Activated CD4-positive, alpha-beta T cell treated with anti-CD3 and anti-CD28 coated beads, Interleukin-2, amount 50 U/mL, for 4 hours (primary cell): ENCODE measurements at places on chromosomes 6 and 20.
A peak's percentile ranks its signal among the peaks of the same experiment; 100 is the strongest.

GRCh38 chr6:33695451-33695887 lies 16.0 kb downstream of the UQCC2 start:
- no peak for DNase-seq

GRCh38 chr6:71047417-71047816 lies 90.6 kb upstream of the B3GAT2 start:
- DNase-seq: no peak

DNA sequence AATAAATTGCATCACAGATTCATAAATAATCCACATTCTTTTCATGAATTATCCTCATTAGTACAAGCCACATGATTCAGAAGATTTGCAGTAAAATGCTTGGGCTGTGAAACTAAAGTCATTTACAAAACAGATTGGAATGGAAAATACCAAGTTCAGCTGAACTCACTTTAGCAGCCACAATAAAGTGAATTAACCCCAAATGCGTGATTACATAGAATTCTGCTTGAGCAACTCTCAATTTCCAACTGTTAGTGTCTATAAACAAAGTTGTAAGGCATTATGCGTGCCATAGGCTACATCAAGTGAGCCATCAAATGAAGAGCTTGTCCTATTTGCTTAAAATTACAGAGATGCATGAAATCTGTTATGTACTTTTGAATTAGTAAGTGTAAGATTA lies 60.4 kb upstream of the GFRAL start:
- no peak for DNase-seq

GRCh38 chr6:2826131-2826530 lies 15.5 kb downstream of the SERPINB1 start:
- DNase-seq: no peak

- DNase-seq: no peak
Measured at GRCh38 chr20:33868042-33868441, 56.9 kb downstream of the CHMP4B start.

GRCh38 chr20:4280731-4281130 lies 265.4 kb upstream of the RNF24 start:
- no peak for DNase-seq

- DNase-seq: no peak
Measured at GRCh38 chr20:22569353-22569752, 15.0 kb downstream of the FOXA2 start.

DNA sequence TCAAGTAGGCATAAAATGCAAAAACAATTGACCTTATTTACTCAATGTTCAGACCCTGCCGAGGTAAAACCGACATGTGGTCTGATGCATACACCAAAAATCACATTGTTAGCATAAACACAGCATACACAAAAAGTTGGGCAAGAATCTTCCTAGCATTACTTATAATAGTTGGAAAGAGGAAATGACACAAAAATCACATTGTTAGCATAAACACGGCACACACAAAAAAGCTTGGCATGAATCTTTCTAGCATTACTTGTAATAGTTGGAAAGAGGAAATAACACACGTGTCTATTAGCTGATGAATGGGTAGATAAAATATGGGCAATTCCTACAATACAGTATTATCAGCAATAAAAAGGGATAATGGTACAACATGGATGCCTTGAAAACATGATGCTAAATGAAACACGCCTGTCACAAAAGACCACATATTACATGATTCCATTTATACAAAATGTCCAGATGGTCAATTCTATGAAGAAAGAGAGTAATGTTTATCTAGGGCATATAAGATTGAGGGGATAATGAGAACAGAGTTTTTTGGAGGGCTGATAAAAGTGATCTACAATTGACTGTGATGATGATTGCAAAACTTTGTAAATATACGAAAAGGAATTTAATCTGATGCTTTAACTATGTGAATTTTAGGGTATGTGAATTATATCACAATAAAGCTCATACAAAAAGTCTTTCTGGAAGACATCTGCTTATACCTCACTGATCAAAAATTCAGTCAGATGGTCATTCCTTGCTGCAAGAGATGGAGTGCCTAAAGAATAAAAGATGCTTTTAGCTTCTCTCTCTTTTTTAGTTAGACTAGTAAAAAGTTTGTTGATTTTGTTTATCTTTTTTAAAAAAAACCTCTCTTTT lies 1019.5 kb upstream of the CITED2 start:
- DNase-seq: no peak

DNA sequence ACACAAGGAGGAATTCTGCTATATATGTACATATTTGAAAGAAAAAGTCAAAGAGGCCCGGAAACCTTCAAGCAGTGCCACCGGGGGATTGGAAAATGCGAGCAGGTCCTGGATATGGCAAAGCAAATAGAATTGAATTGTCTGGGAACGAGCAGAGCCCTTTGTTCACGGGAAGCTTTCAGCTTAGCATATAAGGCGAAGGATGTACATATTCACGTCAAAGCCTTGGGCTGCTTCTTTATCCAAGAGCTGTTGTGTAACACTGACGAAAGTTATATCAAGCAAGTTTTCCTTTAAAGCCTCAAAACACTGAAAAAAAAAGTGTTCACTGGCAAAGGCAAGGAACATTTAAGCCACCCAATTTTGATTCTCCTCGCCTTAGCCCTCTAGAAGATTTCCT lies 171.0 kb downstream of the GPX5 start:
- no peak for DNase-seq

- DNase-seq: no peak
Measured at GRCh38 chr6:8000188-8000596, 64.0 kb downstream of the BLOC1S5 start.

DNA sequence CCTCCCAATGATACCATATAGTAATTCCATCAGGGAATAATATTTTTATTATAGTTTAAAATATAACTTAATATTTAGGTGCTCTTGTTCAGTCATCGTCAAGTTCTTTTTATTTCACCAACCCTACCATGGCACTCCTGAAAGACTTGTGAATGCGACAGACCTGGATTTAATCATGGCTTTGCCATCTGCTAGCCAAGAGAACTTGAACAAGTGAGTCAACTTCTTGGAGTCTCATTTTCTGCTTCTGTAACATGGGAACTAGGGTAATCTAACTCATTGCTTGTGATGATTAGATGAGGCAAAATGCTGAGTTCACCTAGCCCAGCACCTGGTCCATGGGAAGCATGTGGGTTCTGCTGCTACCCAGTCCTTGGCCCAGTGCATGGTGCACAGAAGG lies 62.9 kb downstream of the ESR1 start:
- DNase-seq: no peak

GRCh38 chr6:108565091-108565766 lies 4.5 kb downstream of the FOXO3 start:
- DNase-seq: no peak

GRCh38 chr20:60095456-60095855 lies 137.2 kb downstream of the CDH26 start:
- DNase-seq: no peak

- DNase-seq: no peak
Measured at GRCh38 chr6:11525468-11526155, 11.9 kb upstream of the TMEM170B start.

GRCh38 chr6:27138837-27139755 lies 108.4 kb upstream of the PRSS16 start:
- peak; percentile 33 for DNase-seq

- DNase-seq: no peak
Measured at GRCh38 chr6:43758617-43759050, 11.4 kb upstream of the VEGFA start.

DNA sequence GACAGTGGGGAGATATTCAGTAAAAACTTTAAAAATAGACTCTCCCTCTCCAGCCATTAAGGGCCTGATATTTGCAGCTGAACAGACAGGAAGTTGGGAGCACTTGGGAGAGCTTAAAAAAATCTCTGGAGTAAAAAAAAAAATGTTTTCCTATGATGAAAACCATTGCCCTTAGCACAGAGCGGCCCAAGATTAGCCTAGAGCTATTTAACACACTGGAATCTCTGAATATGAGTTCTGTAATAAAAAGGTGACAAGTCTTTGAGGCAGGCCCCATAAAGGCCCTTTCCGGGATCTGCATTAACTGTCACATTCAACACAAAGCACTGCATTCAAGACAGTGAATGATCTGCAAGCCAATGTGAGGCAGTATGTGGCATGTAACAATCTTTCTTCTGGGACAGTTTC lies 393.7 kb downstream of the ZFAND3 start:
- no peak for DNase-seq

- peak; percentile 29 for DNase-seq
Measured at GRCh38 chr20:46757754-46758678, 48.6 kb downstream of the SLC2A10 start.

- DNase-seq: peak; percentile 18
Measured at GRCh38 chr6:119350202-119350951, 816 bp upstream of the MAN1A1 start.

- no peak for DNase-seq
Measured at GRCh38 chr20:24423390-24424313, 45.8 kb upstream of the SYNDIG1 start.

DNA sequence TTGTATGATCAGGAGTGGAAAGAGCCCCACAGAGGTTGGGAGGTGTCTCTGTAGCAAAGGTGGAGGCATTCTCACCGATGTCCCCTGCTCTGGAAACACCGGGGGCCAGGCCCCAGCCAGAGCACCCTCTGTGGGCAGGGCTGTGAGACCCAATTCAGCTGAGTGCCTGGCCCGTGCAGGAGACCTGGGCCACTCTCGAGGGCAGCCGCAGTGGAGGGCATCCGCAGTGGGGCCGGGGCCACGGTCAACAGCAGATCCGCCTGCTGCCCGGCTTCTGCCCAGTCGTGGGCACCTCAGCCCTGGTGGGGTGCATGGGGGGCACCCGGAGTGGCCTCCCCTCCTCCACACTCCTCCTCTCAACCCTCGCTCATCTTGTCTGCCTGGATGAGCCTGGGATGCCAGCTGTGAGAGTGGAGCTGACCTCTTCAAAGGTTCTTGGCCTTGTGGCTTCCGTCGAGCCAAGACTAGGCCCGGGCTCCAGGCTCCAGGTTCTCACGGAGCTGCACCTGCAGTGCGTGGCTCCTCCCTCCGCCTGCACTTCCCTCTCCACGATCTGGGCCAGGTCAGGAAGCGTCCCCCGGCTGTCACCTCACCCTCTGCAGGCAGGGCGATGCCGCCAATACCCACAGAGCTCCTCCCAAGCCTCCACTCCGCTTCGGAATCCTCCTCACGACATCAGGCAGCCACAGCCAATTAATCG lies 134.8 kb downstream of the TAF4 start:
- no peak for DNase-seq

DNA sequence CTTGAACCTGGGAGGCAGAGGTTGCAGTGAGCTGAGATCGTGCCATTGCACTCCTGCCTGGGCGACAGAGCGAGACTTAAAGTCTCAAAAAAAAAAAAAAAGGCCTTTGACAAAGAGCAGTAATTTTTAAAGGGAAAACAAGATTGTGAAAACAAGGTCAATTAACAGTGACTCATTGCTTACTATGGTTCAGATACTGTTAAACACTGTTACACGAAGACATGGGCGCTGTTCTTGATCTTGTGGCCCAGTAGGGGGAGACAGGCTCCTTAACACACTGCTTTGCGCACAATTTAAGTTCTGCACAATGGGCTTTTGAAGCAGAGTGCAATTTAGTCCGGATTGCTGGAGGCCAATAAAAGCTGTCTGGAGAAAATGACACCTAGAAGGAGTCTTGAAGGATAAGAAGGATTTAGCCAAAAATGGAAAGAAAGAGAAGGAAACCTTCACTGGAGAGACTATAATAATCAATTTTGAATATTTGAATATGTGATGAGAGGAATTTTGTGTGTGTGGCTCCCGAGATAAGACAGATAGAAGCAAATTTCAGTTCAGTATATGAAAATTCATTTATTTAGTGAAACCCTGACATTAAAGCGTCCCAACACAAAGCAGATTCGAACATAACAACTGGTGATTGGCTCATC lies 6.0 kb upstream of the LATS1 start:
- DNase-seq: peak; percentile 28

DNA sequence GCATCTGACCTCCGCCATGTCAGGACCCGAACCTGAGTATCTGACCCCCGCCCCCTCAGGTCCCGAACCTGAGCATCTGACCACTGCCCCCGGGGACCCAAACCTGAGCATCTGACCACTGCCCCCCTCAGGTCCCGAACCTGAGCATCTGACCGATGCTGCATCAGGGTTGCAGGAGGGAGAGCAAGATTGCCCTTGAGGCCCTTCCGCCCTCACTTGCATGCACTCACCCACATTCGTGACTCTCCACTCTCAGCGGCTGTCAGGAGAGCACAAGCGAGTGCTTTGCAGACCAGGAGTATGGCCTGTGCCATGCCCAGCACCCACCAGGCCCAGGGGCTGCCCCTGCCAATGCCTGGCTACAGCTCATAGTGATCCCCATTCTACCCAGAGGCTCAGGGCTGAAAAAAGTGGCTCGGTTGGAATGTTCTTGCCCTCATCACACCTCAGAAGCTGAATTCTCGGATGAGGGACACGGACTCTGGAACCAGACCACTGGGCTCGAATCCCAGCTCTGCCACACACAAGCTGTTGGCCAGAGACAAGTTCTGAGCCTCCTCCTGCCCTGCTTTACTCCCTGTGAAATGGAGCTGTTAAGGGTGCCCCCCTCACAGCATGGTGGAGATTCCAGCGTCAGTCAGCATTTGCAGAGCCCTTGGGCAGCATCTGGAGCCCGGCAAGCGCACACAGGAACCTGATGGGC lies 82.1 kb downstream of the DLL1 start:
- DNase-seq: no peak

- DNase-seq: no peak
Measured at GRCh38 chr6:25473447-25473846, 178.6 kb upstream of the SCGN start.

DNA sequence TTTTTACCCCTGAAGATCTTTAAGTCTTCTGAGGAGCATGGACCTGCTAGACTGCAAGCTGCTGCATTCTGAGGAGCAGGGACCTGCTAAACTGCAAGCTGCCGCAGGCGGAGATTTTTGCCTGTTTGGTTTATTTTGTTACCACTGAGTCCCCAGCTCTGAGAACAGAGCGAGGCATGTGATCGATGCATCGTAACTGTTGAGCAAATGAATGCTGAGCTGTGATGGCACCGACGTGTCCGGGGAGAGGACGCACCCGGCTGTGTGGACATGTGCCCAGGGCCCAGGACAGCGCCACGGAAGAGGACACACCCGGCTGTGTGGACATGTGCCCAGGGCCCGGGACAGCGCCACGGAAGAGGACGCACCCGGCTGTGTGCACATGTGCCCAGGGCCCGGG lies 24.2 kb downstream of the DNAJC5 start:
- DNase-seq: no peak

GRCh38 chr6:25006565-25007001 lies 70.8 kb upstream of the RIPOR2 start:
- no peak for DNase-seq

GRCh38 chr6:41161851-41162552 lies 914 bp downstream of the TREM2 start:
- no peak for DNase-seq

GRCh38 chr20:52443874-52444273 lies 252.3 kb upstream of the ZFP64 start:
- DNase-seq: no peak
